ENCODE measurements at places on chromosomes 6 and 20.

GRCh38 chr6:42104095-42104803 lies 38.2 kb downstream of the C6orf132 start:
- DNase-seq: peak; percentile 24

DNA sequence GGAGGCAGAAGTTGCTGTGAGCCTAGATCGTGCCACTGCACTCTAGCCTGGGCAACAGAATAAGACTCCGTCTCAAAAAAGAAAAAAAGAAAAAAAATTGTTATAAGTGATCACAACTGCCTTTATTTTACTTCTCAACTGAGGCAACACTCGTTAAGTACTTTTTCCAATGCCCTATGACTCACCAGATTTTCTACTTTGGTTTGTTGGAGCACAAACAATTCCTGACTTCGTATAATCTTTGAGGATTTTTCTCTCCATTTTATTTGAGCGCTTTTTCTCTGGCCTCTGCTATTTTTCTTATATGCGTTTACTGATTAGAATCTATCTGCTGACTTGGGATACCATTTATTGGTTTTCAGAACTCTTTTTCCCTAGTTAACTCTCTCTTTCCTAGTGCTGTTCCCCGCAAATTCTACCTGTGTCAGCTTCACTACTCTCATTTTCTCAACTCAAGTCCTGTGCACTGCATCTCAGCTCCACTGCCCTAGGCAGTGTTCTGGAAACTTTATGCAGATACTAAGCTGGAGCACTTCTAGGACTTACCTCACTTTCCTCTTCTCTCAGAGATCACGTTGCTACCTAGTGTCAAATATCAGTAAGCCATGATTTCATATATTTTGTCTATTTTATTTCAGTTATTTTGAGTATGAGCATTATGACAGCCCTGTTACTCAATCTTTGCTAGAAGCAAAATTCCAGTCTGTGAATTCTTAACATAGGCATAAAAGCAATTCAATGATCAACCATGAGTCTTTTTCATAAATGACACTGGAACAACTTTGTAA lies 1120.1 kb upstream of the CITED2 start:
- DNase-seq: no peak

- no peak for DNase-seq
Observed at GRCh38 chr6:41840326-41840725, 52.8 kb downstream of the TOMM6 start.

- DNase-seq: no peak
Observed at GRCh38 chr6:131681585-131681984, 19.6 kb downstream of the OR2A4 start.

DNA sequence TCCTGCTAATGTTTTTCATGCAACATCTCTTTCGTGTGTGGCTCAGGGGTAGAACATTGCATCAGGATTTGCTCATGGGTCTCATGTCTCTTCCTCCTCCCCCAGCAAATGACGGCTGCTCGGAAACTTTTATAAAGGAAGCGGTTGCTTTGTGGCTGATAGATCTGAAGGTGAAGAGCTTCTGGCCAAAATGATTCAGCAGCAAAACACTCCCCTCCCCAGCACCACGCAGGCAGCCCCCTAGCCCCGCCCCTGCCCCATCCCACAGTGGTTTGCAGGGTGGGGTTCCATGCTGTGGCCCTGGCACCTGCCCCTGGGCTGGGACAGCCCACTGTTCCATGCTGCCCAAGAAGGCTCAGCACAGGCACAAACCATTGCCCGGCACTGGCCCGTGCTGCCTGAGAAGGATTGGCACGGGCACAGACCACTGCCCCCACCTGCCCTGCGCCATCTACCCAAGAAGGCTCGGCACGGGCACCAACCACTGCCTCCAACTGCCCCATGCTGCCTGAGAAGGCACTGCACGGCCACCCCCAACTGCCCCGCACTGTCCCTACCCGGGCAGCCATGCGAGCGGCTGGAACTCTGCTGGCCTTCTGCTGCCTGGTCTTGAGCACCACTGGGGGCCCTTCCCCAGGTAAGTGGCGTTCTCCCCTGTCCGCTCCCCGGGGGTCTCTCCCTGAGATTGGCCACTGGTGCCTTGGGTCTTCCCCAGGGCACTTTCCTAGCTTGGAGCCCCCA lies at the start of gene CST7:
CST7 (plus strand) TSS at position 331 of the 741 bp plus-strand sequence; CDS start at position 568, 237 bp downstream.
- no peak for DNase-seq

- peak; percentile 21 for DNase-seq
Observed at GRCh38 chr20:59055302-59055701, 12.7 kb upstream of the PRELID3B start.

GRCh38 chr6:101429270-101429669 lies 35.8 kb downstream of the GRIK2 start:
- DNase-seq: no peak

DNA sequence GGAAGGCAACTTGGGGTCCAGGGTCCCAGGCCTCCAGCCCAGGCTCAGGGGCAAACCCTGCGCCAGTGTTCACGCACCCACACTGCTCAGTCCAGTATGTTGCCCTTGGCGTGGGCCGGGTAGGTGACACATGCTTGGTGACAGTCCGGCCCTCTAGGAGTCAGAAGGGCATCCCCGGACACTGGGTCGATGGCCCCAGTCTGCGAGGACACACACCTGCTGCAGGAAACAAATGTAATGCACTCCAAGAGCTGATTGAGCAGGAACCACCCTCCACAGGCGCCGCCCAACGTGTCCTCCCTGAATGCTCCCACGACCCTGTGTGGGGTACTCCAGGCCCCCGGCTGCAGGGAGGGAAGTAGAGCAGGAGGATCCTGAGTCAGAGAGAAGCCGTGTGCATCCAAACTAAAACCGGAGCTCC lies 160.7 kb downstream of the DLL1 start:
- no peak for DNase-seq

GRCh38 chr6:34370361-34370760 lies 22.1 kb downstream of the NUDT3 start:
- DNase-seq: peak; percentile 78

DNA sequence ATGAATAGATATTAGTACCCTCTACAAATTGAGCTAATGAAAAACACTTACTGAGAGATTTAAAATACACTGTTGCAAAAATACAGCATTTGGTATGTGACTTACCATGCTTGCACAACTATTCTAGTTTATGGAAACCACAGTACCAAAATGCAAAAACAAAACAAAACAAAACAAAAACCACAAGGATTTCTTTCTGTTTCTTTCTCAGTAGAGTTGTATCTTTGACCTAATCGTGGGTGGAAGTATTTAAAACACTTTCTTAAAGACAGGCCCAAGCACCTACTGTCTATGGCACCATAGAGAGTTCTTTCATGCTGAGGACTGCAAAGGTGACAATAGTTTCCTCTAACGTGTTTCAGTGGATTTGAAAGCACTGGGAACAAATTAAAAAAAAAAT lies 95.3 kb upstream of the C6orf118 start:
- no peak for DNase-seq

DNA sequence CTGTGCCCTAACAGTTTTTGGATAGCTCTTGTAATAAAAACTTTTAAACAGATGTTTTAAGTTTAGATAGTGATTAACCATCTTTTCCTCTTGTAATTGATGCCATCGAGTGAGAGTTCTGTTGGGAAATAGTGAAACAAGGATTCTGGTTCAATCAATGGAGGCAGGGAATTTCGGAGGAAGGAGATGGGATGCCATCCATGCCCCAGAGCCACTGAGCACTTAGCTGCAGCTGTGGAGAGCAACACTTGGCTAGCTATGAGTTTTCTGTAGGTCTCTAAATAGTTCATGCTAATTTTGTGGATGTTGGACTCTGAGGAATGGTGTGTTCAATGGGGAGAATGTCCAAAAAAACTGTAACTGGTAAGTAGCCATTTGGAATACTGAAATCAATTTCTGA lies 16.7 kb downstream of the CBFA2T2 start:
- DNase-seq: no peak

DNA sequence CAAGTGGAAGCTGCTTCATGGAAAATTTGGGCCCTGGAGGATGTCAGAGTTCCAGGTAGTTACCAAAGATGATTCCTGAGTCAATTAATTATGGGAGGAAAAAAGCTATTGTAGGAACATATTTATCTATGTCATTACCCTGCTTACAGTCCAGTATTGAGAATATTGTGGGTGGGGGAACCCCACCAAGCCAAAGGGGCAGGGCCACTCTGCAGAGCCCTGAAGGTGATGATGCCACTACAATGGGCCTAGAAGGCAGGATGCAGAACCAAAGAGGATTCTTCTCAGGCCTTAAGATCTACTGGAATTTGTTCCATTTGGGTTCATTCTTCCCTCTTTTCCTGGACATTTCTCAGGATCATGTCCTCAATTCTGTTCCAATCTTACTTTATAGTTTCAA lies 375.2 kb upstream of the MARCKS start:
- no peak for DNase-seq

DNA sequence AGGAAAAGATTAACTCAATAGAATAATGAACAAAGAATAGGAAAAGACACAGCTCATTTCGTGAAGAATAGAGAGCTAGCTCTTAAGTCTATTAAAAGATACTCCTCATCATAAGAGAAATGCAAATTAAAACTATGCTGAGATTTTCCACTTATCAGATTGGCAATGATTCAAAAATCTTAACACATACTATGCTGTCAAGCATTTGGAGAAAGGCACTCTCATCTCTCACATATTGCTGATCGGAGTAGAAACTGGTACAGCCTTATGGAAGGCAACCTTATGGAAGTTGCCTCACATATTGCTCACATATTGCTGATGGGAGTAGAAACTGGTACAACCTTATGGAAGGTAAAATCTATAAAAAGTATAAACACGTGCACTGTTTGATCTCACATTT lies 21.4 kb upstream of the PLAGL1 start:
- DNase-seq: no peak

DNA sequence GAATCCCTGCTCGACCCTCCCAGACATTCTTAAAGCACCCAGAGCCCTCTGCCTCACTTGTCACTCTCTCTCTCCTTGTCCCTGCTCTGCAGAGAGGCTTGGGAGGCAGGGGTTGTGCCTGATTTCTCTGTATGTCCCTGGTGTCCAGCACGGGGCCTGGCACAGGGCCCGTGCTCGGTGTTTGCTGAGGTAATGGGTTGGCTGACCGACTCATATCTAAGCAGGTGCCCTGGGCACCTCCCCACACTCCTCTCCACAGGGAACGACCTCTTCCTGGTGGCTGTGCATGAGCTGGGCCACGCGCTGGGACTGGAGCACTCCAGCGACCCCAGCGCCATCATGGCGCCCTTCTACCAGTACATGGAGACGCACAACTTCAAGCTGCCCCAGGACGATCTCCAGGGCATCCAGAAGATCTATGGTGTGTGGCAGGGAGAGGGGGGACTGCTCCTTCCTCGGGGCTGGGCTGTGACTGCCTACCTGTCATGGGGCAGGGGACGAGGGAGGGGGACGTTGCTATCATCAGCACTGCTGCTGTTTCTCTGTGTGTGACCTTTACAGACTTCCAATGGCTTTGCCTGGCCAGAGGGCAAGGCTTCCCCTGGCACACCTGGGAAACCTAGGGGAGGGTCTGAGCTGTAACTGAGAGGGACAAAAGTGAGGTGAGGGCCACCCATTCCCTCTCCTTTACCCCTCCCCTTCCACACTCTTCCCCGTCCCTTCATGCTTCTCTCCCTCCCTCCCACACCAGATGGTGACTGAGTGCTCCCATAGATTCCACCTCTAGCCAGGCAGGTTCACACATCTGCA lies 14.2 kb downstream of the MMP24OS start:
- DNase-seq: no peak

DNA sequence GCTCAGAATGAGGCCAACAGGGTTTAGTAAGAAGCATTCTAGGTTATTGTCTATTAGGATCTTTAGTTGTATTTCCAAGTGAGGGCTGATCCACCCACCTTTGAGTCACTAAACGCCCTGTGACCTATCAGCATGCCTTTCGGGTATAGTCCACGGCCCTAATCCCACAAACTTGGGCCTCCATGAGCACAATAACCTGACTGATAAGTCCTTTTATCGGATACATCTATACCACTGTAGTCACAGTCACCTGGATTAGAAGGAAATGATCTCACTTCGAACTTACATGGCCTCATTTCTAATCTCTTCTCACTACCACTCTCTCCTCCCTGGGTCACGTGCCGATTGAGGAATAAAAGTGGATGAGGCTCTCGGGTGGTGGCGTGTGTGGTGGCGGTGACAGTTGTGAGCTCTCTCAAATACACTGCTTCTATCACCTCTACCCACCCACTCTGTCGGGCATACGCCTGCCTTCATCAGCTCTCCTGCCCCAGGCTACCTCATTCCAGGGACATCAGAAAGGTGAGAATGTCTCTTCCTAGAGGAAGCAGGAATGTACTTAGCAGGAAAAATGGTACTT lies 65.2 kb downstream of the TRAM2 start:
- DNase-seq: no peak

DNA sequence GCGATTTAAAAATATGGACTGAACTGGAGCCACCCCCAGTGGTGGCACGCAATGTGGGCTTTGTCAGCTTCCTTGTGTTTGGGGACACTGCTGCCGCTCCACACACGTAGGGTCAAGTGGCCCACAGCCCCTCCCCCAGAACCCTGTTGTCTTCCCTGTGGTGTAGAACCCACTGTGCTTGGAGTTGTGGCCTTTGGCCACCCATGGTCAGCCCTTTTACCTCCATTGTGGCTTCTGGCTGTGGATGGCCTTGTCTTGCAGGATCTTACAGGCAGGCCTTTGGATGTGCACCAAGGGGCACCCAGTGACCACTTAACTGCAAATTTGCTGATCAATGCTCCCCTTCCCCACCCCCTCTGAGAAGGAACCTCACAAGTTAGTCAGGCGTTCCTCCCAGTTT lies 2.0 kb upstream of the LEMD2 start:
- no peak for DNase-seq

- no peak for DNase-seq
Observed at GRCh38 chr6:9978480-9978879, 436.4 kb downstream of the TFAP2A start.

- no peak for DNase-seq
Observed at GRCh38 chr6:92125681-92126080, 1293.7 kb downstream of the EPHA7 start.

GRCh38 chr20:43843096-43843964 lies 71.3 kb upstream of the TOX2 start:
- DNase-seq: peak; percentile 68

- DNase-seq: no peak
Observed at GRCh38 chr20:44460795-44461141, 14.9 kb upstream of the TTPAL start.

DNA sequence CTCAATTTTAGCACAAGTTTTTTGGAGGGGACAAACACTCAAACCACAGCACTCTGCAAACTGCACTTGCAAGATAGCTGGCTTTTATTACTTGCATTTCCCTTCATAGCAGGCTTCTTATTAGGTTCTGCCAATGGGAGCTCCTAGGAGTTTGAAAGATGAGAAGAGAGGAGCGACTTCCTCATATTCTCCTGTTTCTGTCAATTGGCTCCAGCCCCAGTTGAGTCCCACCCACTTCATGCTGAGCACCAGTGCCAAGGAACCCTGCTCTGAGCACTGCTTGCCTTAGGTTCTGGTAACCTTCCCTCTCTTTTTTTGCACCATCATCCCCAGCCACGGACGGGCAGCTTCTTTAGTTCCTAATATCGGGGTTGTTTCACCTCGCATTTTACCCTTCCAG lies 67.9 kb downstream of the PSMB1 start:
- DNase-seq: no peak

Measured in kidney capillary endothelial cell (primary cell).